ENCODE measurements at places on chromosomes 4 and X.

DNA sequence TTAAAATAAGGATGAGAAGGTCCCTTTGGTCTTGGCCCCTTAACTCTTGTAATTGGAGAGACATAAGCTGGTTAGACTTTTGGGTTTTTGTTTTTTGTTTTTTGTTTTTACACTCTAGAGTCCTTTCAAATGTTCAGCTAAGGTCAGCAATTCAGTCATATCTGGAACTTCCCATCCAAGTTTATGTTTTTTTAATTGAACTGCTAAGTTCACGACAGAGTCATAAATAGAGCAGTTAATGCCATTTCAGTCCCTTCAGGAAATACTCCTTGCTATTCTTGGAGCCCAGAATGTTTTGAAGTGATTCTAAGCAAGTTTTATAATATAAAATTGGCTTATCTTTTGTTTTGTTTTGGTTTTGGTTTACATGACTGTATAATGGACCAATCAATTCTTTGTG lies 329.4 kb upstream of the PABPC4L start:
- H3K27ac ChIP-seq = no peak overlapping the region
- no peaks in the 10 kb centered on the region for H3K36me3 ChIP-seq
- no peaks in the 10 kb centered on the region for H3K27me3 ChIP-seq
- H3K4me1 ChIP-seq = no peaks in the 10 kb centered on the region
- DNase-seq = no peak
- no peak overlapping the region for H3K4me3 ChIP-seq

DNA sequence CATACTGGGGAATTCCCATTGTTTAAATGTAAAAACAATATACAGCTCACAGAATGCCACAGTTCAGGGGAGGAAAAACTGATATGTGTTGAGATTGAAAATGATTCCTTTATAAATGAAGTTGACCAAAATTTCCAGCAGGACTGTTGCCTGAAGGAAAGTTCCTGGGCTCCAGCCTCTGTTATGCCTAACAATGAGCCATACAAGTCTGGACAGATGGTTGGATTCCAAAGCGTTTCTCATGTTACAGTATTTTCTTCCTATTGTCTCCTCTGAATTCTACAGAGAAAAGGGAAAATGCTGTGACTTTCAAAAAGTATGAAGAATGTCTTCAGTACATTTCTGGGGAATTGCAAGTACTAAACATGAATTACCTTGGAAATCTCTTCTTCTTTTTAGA lies 73.3 kb downstream of the ALPK1 start:
- H3K27me3 ChIP-seq = peaks cover 2% of the 10 kb centered on the region
- no peak for DNase-seq
- no peak overlapping the region for H3K4me3 ChIP-seq

DNA sequence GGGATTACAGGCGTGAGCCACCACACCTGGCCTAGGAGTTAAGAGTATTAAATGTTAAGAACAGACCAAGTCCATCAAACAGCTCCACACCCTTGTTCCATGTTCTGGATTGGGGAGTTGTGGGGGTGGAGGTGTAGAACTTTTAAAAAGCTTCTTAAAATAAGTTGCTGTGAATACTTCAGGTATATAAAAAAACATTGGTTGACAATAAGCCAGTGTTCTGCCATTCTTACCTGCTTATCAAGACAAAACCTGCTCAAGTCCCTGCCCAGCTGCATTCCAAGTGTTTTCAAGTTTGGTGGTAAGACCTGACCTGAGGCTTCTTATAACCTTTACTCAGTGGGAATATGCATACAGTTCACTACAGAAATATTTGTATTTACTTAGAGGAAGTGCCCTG lies 6.4 kb downstream of the RBM3 start:
- no peaks in the 10 kb centered on the region for H3K4me1 ChIP-seq
- DNase-seq = no peak
- no peak overlapping the region for H3K4me3 ChIP-seq
- H3K27ac ChIP-seq = no peak overlapping the region
- H3K36me3 ChIP-seq = no peaks in the 10 kb centered on the region
- H3K27me3 ChIP-seq = peaks cover 1% of the 10 kb centered on the region

- no peaks in the 10 kb centered on the region for H3K4me1 ChIP-seq
- H3K36me3 ChIP-seq = no peaks in the 10 kb centered on the region
- H3K27me3 ChIP-seq = no peaks in the 10 kb centered on the region
- no peak for DNase-seq
- H3K4me3 ChIP-seq = no peak overlapping the region
- no peak overlapping the region for H3K27ac ChIP-seq
Measured at GRCh38 chrX:50827996-50828395, 14.0 kb upstream of the SHROOM4 start.

DNA sequence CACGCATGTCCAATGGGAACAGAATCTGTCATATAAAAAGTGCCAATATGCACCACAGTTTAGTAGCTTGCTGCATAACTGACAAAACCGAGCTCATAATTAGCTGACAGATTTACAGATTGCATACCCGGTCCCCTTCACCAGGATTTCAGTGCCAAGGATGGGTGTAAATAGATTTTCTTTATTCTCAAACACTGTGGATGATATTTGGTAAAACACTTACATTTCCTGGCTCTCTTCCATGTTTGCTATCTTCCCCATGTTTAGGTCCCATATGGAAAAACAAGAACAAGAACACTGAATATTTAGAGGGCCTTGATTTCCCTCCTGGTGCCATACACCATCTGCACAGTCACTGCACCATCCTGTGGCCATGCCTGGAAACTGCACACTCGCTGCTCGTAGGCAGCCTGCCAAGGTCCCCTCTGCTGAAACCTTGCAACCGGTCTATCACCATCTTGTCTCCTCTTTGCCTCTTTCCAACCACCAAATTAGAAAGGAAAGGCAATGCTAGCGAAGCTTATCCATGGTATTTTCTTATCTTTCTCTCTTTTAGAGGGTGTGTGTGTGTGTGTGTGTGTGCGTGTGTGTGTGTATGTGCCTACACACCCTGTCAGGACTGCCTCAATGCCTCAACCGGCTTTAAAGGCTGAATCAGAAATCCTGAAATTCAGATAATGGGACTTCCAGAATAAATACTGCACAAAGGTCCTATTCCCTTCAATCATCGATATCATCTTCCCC lies 124.2 kb upstream of the MBNL3 start:
- no peak overlapping the region for H3K27ac ChIP-seq
- H3K4me3 ChIP-seq = no peak overlapping the region

DNA sequence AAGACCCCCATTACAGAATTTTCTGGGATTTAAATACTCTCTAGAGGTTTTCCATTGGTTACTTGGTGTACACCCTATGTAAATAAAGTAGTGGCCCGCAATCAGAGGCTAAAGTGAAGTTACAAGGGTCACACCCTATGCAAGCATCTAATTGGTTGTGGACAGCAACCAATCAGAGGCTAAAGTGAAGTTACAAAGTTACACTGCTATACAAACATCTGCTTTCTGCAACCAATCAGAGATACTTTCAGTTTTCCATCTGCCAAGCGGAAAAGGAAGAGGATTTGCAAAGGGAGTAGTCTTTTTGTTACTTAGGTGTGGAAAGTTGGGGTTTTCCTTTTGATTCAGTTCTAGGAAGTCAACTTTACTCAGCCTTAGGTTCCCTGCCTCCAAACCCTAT lies 2.0 kb upstream of the ATRX start:
- no peak overlapping the region for H3K27ac ChIP-seq
- DNase-seq = no peak
- no peaks in the 10 kb centered on the region for H3K36me3 ChIP-seq
- no peak overlapping the region for H3K4me3 ChIP-seq
- peaks cover 2% of the 10 kb centered on the region for H3K4me1 ChIP-seq

DNA sequence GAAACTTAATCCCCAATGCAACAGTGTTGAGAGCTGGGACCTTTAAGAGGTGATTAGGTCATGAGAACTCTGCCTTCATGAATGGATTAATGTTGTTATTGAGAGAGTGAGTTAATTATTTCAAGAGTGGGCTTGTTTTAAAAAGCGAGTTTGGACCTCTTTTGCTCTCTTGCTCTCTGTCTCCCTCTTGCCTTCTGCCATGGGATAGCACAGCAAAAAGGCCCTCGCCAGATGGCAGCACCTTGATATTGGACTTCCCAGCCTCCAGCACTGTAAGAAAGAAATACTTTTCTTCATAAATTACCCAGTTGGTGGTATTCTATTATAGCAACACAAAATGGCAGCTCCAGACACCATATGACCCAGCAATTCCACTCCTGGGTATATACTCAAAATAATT lies 7.0 kb upstream of the ATP6AP2 start:
- DNase-seq = peak; percentile 23
- H3K27me3 ChIP-seq = no peaks in the 10 kb centered on the region
- H3K36me3 ChIP-seq = no peaks in the 10 kb centered on the region
- H3K27ac ChIP-seq = no peak overlapping the region
- H3K4me1 ChIP-seq = no peaks in the 10 kb centered on the region

DNA sequence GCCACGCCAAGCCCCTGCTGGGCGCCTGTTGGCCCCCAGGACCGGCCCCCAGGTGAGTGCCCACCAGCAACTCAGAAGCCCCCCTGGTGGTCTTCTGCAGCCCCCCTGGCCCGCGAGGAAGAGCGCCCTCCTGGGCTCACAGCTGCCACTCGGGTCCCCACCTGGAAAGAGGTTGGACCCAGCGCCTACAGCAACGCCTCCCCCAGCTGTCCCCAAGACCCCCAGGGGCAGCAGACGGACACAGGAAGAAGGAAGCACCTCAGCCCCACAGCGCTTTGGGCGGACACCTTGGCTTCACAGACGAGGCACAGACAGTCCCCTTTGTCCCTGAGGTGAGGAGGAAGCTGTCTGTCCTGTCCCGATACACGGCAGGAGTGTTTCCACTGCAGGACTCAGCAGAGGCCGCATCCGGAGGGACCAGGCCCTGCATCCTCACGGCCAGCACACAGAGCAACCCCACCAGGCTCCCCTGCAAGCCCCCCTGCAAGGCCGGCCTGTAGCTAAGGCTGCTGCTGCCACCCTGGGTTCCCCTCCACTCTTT lies 115.6 kb upstream of the NKX1-1 start:
- no peak overlapping the region for H3K4me3 ChIP-seq
- peaks cover under 1% of the 10 kb centered on the region for H3K27me3 ChIP-seq
- no peak overlapping the region for H3K27ac ChIP-seq
- no peaks in the 10 kb centered on the region for H3K4me1 ChIP-seq
- peak; percentile 24 for DNase-seq
- no peaks in the 10 kb centered on the region for H3K36me3 ChIP-seq

DNA sequence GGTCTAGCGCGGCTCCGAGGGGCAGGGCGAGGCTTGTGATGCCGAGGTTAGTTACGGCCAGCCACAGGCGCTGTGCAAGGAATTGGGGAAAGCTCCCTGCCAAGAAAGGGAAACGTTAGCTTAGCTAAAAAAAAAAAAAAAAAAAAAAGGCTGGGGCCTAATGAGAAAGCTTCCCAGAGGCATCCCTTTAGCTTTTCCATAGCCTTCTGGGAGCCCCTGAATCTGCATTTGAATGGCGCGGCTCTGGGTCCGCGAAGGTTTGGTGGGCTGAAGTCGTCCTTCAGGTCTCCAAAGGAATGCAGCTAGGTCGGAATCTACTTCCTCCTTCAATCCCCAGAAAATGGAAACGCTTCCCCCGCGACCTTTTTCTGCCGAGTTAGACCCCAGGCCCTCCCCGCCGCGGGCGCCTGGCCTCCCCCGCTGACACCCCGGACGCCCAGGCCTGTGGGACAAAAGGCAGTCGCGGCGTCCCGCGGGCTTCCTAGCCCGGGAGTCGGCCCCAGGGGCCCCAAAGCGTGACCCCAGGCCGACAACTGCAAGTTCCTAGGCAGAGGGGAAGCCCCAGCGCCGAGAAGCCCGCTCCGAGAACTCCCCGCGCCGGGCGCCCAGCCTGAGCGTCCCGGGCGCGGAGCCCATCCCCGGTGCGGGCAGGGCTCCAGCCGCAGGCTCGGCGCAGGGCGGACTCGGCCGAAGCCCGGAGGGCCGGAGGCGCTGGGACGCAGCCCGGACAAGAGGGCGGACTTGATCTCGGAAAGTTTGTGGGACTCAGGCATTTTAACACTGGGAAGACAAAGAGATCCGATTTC lies 605 bp upstream of the FAT1 start:
- no peaks in the 10 kb centered on the region for H3K36me3 ChIP-seq
- peak overlapping the region; percentile 91 for H3K4me3 ChIP-seq
- peak; percentile 53 for DNase-seq
- H3K27me3 ChIP-seq = peaks cover 24% of the 10 kb centered on the region
- H3K4me1 ChIP-seq = peaks cover 8% of the 10 kb centered on the region

DNA sequence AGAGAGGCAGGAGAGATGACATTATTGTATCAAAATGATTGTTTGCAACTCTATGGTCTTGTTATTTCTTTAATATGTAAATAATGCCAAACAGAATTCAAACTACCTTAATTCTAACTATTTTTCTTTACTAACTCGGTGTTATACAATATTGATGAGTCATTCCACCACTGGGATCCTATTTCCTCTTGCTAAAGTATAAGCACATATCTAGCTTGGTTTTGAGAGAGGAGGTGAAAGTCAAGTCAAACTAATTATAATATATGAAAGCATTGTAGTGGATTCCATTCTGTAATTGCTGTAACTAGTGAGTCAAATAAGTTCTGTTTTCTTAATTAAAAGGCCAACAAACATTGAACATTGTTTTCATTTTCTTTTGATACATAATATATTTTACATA lies 837.6 kb downstream of the PDHA2 start:
- no peaks in the 10 kb centered on the region for H3K4me1 ChIP-seq
- no peak overlapping the region for H3K27ac ChIP-seq
- no peak overlapping the region for H3K4me3 ChIP-seq
- no peaks in the 10 kb centered on the region for H3K36me3 ChIP-seq
- H3K27me3 ChIP-seq = no peaks in the 10 kb centered on the region

DNA sequence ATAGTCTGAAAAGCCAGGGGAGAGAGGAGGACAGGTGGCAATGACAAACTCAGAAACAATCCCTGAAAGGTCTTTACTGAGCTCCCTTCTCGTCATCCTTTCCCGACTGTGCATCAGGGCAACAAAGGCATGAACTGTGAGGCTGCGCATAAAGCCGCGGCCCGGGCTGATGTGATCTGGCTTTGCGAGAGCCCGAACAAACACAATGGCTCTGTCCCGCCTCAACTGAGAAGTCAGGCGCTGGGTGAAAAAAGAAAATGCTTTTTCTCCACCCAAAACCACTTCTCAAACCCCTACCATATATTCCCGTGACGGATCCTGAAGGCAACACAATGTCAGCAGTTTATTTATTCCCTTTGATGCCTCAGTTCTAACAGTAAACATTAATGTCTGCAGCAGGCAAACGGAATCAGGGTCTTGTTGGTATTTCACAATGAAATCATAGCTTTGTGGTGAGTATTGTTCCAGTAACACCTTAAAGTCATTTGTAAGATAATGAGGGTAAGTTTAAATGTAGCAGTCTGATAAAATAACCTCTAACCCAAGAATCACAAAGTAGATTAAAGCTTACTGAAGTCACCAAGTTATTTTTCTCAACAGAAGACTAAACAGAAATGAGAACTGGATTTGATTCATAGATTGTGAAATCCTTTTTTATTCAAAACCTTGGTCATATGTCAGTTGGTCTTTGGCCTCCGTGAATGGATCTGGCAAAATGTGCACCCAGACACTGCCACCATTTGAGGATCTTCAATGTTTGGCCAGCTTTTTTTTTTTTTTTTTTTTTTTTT lies 67.4 kb downstream of the APBB2 start:
- no peaks in the 10 kb centered on the region for H3K36me3 ChIP-seq
- H3K4me3 ChIP-seq = peak overlapping the region; percentile 22
- no peaks in the 10 kb centered on the region for H3K27me3 ChIP-seq
- DNase-seq = peak; percentile 24
- peak overlapping the region; percentile 65 for H3K27ac ChIP-seq
